ENCODE measurements at places on chromosomes 3 and 15.

DNA sequence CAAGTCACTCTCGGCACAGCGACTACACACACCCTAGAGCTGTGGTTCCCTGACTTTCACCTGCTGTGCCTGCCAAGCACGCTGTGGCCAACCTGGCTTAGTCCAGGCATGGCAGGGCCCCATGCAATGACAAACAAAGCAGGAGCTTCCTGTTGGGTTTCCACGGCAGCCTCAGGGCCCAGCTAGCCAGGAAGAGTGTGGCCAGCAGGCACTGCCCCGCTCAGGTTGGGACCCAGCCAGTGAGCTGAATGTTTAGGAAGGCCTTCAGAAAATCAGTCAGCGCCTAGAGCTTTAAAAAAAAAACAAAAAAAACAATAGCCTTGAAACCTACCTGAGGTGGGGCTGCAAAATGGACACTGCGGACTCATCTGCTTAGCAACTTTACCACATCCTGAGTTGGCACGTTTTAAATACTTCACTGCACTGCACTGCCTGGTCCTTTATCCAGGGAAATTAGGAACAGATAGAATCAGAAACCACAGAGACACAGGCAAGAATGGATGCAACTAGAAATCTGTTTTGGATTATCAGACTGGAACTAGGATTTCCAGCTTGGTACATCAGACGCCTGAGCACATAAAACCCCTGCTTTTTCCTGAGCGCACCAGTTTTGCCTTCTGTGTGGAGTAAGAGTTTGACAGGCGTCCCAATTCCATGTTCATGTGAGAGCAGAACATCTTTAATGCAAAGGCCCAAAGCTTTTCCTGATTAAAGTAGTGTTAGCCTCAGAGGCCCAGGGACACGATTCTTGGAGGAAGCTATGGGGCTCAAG, 36.2 kb upstream of the LDHAL6B start:
- DNase-seq = no peak

- no peak for DNase-seq
Observed at GRCh38 chr15:63295341-63295740, 17.9 kb downstream of the APH1B start.

- no peak for DNase-seq
Observed at GRCh38 chr3:99458013-99458412, 180.4 kb upstream of the COL8A1 start.

GRCh38 chr3:4856136-4856535, 123.1 kb upstream of the BHLHE40 start:
- DNase-seq = no peak

DNA sequence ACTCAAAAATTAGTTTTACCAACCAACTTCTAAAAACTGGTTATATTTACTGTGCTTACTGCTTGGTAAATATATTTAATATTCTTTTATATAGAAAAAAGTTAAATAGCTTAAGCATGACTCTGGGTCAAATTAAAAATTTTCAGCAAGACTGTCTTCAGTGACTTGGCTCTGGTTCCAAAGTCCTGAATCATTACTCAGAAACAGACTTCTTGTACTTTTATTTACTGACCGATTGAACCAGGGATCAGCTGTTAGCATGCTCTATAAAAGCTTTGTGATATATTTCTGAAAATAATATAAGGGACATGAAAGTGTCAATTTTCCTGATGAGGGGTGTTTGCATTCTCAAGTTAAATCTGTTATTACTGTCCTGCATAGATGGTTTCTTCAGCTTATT, 164.3 kb downstream of the MCTP2 start:
- no peak for DNase-seq

- no peak for DNase-seq
Observed at GRCh38 chr3:134675726-134676256, 25.0 kb upstream of the KY start.

DNA sequence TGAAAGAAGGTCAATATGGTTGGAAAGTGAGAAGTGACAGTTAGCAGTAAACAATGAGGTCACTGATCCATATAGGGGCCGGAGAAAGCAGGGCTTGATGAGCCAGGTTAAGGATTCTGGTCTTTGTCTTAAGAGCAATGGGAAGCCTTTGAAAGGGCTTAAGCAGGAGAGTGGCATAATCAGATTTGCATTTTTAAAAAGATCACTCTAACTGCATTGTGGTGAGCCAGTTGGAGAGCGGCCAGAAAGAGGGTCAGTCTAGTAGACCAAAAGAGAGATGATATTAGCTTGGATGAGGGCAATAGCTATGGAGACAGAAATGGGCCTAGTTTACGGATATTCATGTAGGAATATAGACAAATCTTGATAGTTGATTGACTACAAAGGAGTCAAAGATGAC, 46.6 kb downstream of the CPNE4 start:
- no peak for DNase-seq

- DNase-seq = no peak
Observed at GRCh38 chr3:142502187-142502985, 54.5 kb upstream of the XRN1 start.

DNA sequence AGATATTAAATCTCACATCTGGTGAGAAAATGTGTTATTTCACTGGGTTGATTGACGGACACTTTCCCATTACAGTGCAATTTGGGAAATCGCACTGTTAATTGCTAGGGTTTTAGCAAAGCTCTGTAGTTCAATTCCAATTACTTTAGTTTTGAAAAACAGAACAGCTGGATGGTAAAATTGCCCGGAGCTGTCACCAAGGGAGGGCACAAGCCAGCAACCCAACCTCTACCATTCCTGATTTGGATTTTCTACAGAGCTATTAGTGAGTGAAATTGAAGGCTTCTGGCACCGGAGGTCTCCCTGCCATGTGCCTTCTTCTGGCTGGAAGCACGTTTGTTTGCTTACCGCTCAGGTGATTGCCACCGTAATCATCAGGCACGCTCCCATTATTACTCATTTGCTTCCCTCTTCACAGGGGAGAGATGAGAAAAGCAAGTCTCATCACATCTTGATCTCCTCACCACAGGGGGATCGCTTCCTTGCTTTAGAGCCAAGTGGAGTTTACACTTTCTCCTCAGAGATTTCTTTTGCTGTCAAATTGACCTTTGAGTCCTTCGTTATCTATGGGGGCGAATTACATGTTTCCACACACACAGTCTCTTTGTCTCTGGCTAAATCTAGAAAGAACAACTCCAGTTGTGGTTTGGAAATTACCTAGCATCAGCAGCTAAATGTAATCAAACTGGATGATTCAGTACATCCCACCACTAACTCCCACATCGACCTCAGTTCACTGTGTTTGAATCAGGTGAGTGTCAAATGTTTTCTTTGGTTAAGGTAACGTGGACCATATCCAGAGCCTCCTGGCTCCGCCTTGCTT, 421.7 kb upstream of the GOLIM4 start:
- no peak for DNase-seq

GRCh38 chr3:135081451-135081850, 286.4 kb downstream of the EPHB1 start:
- DNase-seq = no peak

DNA sequence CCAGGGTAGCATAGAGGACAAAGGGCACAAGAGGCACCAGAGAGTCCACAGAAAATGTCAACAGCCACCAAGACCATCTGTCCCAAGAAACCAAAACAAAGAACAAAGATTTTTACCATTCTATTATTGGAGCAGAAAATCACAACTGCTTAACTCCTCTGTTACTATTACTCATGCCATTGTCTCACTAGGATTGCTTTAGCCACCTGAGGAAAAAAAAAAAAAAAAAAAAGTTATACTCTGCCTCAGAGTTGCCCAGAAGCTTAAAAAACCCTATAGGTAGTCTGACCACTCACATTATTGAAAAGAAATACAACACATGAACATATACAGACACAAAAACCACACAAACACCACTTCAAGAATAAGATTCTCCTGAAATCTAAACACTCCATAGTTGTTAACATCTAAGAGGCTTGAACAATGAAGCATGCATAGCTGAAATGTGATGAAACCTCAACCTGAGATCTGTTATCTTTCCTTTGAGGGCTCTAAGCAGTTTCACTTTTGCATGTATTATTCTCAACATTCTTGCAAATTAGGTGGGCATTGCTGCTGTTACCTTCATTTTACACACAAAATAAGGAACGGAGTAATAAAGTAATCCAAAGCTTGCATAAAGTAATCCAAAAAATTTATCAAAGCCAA, 85.4 kb downstream of the IGSF11 start:
- DNase-seq = no peak

- no peak for DNase-seq
Observed at GRCh38 chr15:93345981-93346380, 257.0 kb upstream of the RGMA start.

Data from CD4-positive, alpha-beta T cell treated with Interferon alpha-2 for 1 hour (primary cell).